ENCODE measurements at places on chromosomes 11 and 22.

- DNase-seq, result peak; percentile 22
These were observed 13.7 kb downstream of the SULT4A1 start for GRCh38 chr22:43848366-43849171.

DNA sequence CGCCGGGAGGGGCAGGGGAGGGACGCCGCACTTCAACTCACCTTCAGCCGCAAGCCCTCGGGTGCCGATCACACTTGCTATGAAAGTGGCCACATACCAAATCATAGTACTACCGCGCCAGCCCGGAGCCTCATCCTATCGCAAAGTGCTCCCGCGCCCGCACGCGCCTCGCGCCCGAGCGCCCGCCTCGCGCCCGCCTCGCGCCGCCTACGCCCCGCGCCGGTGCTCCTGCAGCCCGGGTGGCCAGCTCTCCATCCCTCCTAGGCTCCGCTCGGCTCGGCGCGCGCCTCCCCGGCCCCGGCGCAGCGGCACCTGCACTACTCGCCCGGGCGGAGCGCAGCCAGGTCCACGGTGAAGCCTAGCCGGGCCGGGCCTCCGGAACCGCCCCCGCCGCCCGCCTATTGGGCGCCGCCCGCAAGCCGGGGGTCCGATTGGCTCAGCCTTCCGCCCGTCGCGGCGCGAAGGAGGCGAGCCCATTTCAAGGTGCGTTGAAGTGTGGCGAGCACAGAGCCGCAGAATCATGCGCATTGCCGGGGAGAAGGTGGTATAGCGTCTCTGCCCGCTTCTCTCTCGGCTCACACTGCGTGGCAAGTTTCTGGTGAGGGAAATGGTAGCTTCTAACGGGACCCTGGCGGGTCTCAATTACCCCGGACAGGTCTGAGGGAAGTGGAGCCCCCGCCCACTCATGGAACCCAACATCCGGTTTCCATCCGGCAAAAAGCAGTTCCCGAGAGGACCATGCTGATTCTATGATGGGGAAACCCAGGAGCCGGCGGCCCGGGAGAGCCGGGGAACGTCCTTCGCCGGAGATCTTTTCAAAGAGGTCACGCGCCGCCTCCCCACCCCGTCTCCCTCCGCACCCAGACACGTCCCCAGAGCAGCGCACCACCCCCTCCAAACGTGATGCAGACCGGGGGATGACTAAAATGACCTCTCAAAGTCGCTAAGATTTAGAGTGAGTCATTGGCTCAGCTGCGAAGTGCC is at the start of gene IGSF9B:
Gene IGSF9B, minus strand, starts transcription at position 319 of the 984 bp plus-strand sequence. Its CDS starts 214 bp downstream, at position 105.
- DNase-seq, result peak; percentile 61

DNA sequence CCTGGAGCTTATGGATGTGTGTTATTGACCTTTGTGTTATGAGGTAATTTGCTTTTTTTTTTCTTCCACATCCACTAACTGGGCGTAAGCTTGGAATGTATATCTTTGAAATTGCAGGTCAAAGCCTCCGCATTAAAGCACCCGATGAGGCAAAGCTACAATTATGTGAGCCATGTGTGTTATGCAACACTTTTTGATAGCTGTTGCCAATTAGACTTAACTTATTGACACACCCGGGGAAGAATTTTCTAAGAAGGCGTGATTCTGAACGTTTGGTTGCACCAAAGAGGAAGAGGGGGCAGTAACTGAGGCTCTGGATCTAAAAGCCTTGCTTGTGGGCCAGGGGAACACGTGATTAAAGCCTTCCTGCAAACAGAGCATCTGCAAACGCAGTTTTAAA is 610 bp upstream of the TEX12 start:
- peak; percentile 31 for DNase-seq

DNA sequence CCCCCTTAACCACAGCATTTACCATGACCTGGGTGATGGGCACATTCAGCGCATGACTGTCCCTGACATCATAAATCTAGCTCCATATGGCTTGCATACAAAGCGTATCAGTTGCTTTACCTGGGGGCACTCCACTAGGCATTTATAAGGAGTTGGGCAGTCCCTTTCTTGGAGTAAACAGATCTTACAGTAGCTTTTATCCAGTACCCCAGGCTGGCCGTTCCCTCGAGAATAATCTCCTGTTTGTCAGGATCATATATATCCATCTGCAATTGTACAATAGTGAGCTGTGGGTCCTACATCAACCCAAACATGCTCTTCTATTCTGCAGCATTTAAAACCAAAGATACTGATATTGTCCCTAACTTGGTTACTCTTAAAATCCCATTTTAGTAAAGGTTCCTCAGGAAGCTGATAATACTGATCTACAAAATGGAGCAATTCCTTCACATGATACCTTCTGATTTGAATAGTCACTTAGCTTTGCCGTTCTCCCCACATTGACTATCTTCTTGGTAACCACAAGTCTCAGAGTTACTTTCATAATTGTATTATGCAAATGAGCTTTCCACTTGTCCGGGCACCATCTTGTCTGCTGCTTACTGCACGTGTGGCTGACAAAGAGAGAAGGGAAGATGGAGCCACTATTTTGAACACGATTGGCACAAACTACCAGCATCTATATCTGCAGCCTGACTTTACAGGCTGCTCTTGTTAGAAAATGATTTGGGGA is 205.0 kb downstream of the CWF19L2 start:
- no peak for DNase-seq

- no peak for DNase-seq
These were observed 46.8 kb downstream of the PAMR1 start for GRCh38 chr11:35478471-35479091.

- no peak for DNase-seq
These were observed 621.2 kb upstream of the CHORDC1 start for GRCh38 chr11:90844041-90844440.

DNA sequence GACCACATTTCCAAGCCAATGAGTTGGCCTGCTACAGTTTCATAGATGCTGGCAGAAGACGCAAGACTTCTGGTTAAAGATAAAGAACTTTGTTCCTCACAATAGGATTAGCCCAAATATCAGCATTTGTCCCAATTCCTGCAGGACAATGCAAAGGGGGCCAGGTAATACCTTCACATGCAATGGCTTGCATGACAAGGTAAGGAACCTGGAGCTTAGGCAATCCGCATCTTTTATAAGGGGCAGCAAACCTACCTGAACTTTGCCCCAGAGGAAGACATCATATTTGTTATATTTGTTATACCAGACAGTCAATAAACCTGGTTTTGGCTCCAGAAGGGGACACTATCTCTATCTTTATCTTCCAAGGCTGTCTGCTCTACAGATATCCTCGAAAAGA is 5.3 kb downstream of the P2RY6 start:
- no peak for DNase-seq

GRCh38 chr11:66070604-66071380 is 720 bp downstream of the PACS1 start:
- peak; percentile 23 for DNase-seq

- DNase-seq, result no peak
These were observed 75.3 kb downstream of the MYO18B start for GRCh38 chr22:25817092-25817943.

- no peak for DNase-seq
These were observed 146.3 kb upstream of the B3GAT1 start for GRCh38 chr11:134558258-134558835.

DNA sequence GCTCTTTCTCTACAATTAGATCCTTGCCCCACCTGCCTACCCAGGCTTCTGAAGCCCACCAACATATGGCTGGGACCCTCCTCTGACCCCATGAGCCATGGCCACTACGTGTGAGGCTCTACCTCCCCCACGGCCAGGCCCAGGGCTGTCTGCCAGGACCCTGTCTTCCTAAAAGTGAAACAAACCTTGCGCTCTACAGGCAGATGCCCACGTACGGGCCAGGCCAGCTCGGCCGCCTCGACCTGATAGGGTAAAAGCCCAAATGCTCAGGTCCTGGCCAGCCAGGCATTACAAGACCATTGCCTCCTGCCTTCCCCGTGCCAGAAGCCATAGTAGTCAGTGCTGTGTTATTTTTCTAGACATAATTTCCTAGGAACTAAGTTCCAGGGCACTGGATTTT is 1496.4 kb downstream of the BRD1 start:
- no peak for DNase-seq

- DNase-seq, result no peak
These were observed 96.0 kb upstream of the BDNF start for GRCh38 chr11:27795955-27796861.

GRCh38 chr11:64264371-64264852 is 13.1 kb downstream of the PLCB3 start:
- DNase-seq, result no peak

- no peak for DNase-seq
These were observed 15.3 kb upstream of the ANKK1 start for GRCh38 chr11:113372309-113372708.

- DNase-seq, result no peak
These were observed 548 bp downstream of the PYGM start for GRCh38 chr11:64759131-64759721.

- peak; percentile 36 for DNase-seq
These were observed 17.2 kb upstream of the CD59 start for GRCh38 chr11:33753304-33753967.

GRCh38 chr11:47437746-47438418 is 11.1 kb downstream of the RAPSN start:
- no peak for DNase-seq
